Small intestine (tissue), 16 donors: ENCODE measurements at places on chromosomes 16 and 17. TPM values are rescaled to one million over a fixed set of nuclear protein-coding genes. Genes with fewer than 3 reads are reported as not detected.

SULT1A2 gene
- polyA plus RNA-seq, result 321 TPM

MPV17L gene
- polyA plus RNA-seq, result 12.0 TPM

LONP2 gene
- polyA plus RNA-seq, result 48.3 TPM

PPP1R27 gene
- 2.5 TPM for polyA plus RNA-seq

CENPV gene
- 185 TPM for polyA plus RNA-seq

HOXB3 gene
- 19.6 TPM for polyA plus RNA-seq
